Astrocyte of the spinal cord (primary cell): ENCODE measurements at places on chromosomes 5 and 9.

- DNase-seq, result no peak
These were observed 25.9 kb upstream of the SLC12A7 start for GRCh38 chr5:1137567-1138444.

- no peak for DNase-seq
These were observed 102.2 kb downstream of the CMYA5 start for GRCh38 chr5:79791843-79792242.

DNA sequence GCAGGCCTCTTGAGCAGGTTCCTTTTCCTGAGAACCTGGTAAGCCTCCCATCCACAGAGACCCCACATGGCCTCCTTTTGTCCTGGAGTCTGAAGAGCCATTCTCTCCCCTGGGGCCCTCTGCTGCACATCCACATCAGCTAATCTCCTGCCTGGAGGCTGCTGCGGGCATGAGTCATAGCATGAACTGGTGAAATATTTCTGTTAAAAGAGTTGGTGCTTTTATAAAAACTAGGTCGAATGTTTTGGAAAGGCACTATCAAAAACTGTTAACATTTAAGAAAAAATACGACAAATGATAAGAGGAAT, 399.4 kb downstream of the CTNND2 start:
- DNase-seq, result peak; percentile 15

DNA sequence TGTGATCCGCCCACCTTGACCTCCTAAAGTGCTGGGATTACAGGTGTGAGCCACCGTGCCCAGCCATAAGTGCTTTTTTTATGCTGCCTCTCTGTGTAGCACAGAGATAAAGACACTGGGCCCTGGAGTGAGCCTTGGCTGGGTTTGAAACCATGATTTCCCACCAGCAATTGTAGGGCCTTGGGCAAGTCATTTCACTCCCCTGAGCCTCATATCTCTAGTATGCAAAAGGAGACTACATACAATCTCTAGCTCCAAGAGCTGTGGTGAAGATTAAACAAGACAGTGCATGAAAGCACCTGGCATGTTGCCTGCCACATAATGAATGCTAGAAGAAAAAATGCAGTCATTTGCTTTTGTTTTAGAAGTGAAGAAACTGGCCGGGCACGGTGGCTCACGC, 3.9 kb downstream of the FABP6 start:
- no peak for DNase-seq

DNA sequence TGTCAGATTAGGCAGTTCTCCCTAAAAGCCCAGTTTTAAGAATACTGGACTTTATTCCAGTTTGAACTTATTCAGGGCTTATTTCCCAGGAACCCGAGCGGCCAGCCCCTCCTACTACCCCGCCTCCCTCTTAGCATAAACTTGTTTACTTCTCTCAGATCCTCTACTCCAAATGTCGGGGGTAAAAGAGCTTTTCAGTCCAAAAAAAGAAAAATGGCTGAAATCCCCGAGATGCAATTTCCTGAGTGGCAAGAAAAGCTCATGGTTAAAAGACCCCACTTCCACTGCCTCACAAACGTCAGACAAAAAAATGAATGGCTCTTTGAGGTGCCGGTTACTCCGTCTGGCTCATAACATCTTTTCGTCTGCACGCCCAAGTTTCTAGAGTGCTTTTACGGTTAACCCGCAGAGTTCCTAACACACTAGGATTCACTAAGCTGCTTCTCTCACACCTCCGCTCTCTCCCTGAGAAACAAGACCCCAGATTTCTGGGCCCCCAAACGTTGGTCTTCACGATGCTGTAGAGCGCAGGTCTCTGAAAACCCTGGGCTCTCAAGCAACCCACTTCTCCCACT, 402 bp downstream of the BRD8 start:
- peak; percentile 55 for DNase-seq

GRCh38 chr5:138489683-138490061, 24.4 kb downstream of the EGR1 start:
- no peak for DNase-seq

DNA sequence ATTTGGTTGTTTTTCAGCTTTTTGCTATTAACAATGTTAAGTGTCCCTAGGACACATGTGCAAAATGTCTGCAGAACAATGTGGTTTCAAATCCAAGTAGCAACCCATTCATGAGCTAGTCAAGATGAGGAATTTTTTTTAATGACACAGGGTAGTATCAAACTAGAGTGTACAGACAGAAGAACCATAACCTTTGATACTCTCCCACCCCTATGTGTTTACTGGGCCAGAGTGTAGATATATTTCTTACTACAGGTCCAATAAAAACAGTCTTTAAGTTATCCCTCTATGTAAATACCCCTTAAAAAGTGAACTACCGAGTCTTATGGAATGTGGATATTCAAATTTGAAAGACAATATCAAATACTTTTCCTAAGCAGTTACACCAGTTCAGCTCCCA, 45.6 kb downstream of the AUH start:
- DNase-seq, result no peak

DNA sequence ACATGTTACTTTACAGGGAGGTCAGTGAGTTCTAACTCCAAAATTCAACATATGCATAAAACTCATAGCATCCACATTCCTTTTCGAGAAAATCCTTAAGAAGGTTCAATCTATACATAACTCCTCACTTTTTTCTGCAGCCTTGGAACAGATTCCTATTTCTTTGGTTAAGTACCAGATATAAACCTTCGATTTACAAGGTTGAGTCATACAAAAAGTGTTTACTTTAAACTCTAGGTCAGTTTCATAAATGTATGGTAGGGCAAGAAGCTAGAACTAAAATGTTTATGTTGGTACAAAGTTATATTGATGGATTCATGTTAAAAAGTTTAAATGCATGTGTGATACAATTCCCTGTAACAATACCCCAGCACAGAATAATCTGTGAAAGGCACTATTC, 19.4 kb downstream of the CDKN2AIPNL start:
- DNase-seq, result peak; percentile 13

DNA sequence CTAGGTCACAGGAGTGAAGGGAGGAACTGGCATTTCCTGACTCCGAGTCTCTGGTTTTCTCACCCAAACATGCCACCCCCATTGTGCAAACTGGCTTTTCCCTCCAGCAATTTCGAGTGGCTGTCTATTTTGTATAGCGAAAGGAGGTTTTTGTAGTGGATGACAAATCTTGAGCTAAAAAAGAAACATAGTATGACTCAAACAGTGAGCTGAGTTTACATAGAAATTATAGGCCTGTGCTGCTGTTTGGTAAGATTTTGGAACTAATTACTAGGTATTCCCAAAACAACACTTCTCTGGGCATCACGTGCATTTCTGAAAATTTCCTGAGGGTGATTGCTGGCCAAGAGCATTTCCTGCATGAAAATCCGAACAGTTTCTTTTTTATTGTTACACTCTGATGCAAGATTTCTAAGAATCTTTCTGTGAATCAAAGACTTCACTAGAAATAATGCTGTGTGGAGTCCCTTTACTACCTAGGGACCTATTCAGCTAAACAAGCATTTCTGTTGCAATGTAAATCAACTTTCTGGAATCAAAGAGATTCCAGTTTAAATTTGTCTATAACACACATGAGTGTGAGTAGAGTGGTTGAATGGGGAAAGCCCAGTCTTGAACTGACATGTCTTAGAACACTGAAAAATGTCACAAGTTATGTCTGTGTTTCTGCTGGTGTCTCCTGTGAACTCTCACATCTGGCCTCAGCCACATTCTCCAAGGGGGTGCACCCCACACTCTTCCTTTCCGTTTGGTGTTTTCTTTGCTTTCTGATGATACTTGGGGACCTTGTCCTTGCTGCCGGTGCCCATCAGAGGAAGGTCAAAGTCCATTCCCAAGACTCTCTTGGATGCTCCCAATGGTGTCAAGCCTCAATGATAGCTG, 33.3 kb upstream of the DAPK1 start:
- DNase-seq, result no peak

DNA sequence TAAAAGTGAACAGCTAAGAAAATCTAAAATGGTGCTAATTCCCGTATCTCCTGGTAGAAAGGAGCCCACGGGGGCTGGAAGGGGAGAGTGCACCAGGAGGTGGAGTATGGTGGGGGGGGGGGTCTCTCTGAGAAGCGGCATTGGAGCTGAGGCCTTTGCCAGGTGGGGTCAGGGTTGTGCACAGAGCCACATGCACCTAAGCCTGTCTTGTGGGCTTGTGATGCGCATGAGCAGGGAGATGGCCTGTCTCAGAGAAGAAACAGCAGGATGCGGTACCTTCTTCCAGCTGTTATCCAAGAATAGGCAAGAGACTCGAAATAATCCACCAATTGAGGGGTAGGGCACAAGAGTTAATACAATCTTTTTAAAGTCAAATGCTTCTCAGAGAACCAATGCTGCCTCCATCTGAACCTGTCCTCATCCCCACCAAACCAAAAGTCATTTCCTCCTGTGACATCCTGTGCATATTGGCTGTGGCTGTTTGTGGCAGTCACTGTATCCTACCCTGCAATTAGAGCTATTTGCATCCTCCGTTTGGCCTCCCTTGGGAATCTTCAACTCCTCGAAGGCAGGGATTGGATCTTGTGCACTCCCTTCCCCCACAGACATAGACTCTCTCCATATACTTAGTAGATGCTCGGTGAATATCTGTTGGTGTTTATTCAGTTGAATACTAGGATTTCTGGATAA, 45.4 kb downstream of the FGF1 start:
- no peak for DNase-seq

DNA sequence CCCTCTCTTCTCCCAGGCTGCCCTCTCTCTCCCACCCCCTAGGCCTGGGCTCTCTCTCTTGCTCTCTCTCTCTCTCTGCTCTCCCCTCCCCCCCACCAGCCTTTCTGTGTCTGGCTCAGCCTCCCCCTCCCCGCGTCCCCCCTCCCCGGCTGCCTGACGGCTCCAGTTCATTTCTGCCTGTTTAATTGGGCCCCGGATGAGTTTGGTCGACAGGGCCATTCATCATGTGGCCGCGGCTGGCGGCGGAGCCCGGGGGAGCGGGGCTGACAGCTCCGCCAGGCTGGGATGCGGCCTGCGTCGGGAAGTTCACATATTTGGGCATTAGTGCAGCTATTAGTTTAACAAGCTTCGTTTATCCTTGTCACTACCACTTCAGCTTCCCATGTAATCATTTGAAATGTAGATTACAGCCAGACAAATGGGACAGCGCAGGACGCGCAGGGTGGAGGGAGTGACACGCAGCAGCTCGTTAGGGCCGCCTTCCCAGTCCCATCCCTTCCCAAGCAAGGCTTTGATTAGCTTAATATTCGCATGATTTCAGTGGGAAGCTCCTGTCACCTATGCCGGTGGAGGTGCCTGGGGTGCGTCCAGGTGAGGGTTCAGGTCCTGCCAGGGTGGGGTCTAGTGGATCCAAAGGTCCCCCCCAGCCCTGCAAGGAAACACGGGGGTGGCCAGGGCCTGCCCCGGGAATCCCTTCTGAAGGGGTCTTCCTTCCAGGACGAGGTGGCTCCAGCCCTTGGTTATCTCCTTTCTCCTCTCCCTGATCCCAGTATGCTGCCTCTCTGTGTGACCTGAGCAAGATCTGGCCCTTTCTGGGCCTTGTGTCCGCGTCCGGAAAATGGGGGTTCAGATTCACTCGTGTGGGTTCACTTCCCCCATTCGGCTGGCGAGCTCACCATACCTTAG, 214.8 kb downstream of the PAX5 start:
- no peak for DNase-seq

DNA sequence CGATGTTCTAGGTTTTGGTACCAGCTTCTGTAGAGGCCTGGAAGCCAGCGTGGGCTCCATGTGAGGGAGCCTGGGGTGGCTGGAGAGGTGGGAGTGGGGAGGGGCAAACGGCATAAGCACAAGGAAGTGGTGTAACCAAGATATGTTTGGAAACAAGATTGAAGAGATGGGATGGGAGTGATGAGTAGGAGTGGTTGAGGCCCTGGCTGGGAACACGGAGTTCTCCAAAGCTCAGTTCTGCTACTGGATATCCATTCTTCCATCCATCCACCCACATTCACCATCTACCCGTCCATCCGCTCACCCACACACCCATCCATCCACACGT, 12.2 kb downstream of the TSPAN17 start:
- no peak for DNase-seq
